ENCODE measurements at places on chromosomes 1 and 21. TPM values are rescaled to one million over a fixed set of nuclear protein-coding genes. Genes with fewer than 3 reads are reported as not detected.

CKS1B gene
- 17.8 TPM for total RNA-seq

GJC2 gene
- total RNA-seq, result 1.0 TPM

ADCY10 gene
- total RNA-seq, result 0.22 TPM

SPRR5 gene
- not detected for total RNA-seq

C1orf87 gene
- total RNA-seq, result not detected

SHISAL2A gene
- total RNA-seq, result not detected

PPM1J gene
- 5.4 TPM for total RNA-seq

GLUL gene
- total RNA-seq, result 368 TPM

NHLH1 gene
- total RNA-seq, result not detected

FAM72B gene
- total RNA-seq, result not detected

TESK2 gene
- total RNA-seq, result 1.4 TPM

HPDL gene
- total RNA-seq, result not detected

CR1 gene
- total RNA-seq, result 2.0 TPM

PLOD1 gene
- 61.6 TPM for total RNA-seq

NR1I3 gene
- not detected for total RNA-seq

STXBP3 gene
- total RNA-seq, result 26.8 TPM

OPTC gene
- total RNA-seq, result not detected

TOR3A gene
- total RNA-seq, result 9.6 TPM

WDR77 gene
- total RNA-seq, result 30.7 TPM

NFYC gene
- total RNA-seq, result 62.2 TPM

LAD1 gene
- 2.0 TPM for total RNA-seq

PLA2G4A gene
- 2.7 TPM for total RNA-seq

RPE65 gene
- total RNA-seq, result not detected

SDCCAG8 gene
- total RNA-seq, result 21.4 TPM

OR2L5 gene
- not detected for total RNA-seq

TP73 gene
- total RNA-seq, result 0.05 TPM

ESRRG gene
- total RNA-seq, result 58.5 TPM

LCE1B gene
- total RNA-seq, result not detected

PRAMEF11 gene
- not detected for total RNA-seq

CELA3A gene
- not detected for total RNA-seq

RXFP4 gene
- not detected for total RNA-seq

OR2T29 gene
- total RNA-seq, result not detected

SH2D2A gene
- total RNA-seq, result 0.88 TPM

TBX19 gene
- total RNA-seq, result 0.33 TPM

TPRG1L gene
- 54.0 TPM for total RNA-seq

PRR9 gene
- not detected for total RNA-seq

VWA1 gene
- total RNA-seq, result 13.7 TPM

C1orf116 gene
- total RNA-seq, result 0.74 TPM

RAB3B gene
- total RNA-seq, result not detected

ZBTB7B gene
- 42.8 TPM for total RNA-seq

EFNA3 gene
- 0.71 TPM for total RNA-seq

PODN gene
- 22.9 TPM for total RNA-seq

THEM5 gene
- not detected for total RNA-seq

VWA5B1 gene
- 0.16 TPM for total RNA-seq

ADORA1 gene
- 16.4 TPM for total RNA-seq

BTBD19 gene
- total RNA-seq, result 3.5 TPM

NOS1AP gene
- total RNA-seq, result 6.2 TPM

LRRN2 gene
- 1.4 TPM for total RNA-seq

TMEM79 gene
- 1.5 TPM for total RNA-seq

Data from left ventricle myocardium inferior (tissue), 1 donor.